AML-193 (cell line): ENCODE measurements at places on chromosomes 6 and 20.
A peak's percentile ranks its signal among the peaks of the same experiment; 100 is the strongest.

DNA sequence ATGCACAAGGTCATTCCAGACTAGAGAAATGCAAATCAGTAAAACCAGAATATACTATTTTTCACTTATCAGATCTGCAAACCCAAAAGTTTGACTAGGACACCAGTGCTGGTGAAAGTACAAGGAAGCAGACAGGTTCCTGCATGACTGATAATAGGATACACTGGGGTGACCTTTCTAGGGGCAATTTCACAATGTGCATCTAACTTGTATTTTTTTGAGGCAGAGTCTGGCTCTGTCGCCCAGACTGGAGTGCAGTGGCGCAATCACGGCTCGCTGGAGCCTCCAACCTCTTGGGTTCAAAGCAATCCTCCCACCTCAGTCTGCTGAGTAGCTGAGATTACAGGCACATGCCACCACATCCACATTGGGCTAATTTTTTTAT lies 11.4 kb downstream of the COMMD7 start:
- DNase-seq: peak; percentile 74

GRCh38 chr20:3710011-3710466 lies 2.4 kb downstream of the SIGLEC1 start:
- no peak for DNase-seq

DNA sequence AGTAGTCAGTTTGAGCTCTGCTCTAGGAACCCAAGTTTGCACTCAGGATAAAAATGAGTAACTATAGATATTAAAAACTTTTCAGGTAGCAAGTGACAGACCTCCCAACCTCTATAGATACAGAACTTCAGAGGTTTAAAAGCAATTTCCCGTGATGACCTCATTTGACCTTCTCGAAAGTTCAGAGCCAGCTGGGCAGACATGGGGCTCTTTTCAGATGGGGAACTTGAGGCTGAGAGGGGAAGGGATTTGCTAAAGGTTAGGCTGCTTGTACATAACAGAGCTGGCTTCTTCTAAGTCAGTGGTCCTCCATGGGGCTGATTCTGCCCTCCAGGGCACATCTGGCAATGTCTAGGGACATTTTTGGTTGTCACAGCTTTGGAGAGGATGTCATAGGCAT lies 58.8 kb upstream of the ZNF831 start:
- DNase-seq: no peak

GRCh38 chr6:155383913-155384312 lies 69.6 kb upstream of the TFB1M start:
- no peak for DNase-seq

DNA sequence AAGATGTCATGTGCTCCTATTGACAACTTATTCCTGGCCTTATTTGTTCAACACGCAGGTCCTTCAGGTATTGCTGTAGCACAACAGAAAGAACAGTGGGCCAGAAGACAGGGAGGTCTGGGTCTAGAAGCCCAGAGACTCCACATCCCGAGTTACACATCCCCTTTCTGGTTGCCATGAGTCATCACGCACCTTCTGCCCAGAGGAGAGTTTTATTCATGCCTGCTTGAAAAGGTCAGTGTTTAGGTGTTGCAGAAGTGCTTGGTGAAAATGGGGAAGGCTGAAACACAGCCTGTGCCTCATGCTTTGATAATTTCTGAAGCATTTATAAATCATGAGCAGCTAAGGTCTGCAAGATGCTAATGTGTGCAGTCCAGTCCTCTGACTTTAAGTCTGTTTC lies 256.4 kb downstream of the GMPR start:
- DNase-seq: no peak

GRCh38 chr6:101393829-101394251 lies 332 bp downstream of the GRIK2 start:
- DNase-seq: no peak

DNA sequence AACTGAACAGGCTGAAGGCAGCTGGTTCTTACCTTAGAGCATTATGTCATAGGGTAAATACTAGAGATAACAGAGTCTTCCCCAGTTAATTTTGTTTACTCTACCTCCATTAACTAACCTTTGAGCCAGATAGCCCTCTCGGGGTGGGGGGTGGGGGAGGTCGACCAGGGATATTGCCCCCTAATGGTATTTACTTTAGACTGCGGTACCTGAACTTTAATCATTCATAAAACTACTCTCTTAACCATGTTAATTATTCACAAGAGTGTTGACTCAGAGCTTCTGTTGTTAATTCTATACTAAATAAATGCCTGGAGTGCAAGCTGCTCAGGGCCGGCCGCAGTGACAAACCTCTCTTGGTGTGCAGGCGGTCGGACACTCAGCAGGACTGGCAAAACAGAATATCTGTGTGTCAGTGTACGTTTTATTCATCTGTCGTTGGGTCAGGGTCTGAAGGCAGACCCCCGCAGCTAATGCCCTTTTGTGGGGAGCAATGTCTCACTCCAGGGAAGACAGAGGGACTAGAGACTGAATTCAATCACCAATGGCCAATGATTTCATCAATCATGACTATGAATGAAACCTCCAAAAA lies 152.4 kb upstream of the COL21A1 start:
- DNase-seq: no peak

GRCh38 chr6:138008791-138009190 lies 98.4 kb downstream of the PERP start:
- no peak for DNase-seq

- no peak for DNase-seq
Measured at GRCh38 chr20:25318471-25319240, 70.8 kb downstream of the PYGB start.

- DNase-seq: peak; percentile 29
Measured at GRCh38 chr6:89413006-89413400, 930 bp upstream of the RRAGD start.

DNA sequence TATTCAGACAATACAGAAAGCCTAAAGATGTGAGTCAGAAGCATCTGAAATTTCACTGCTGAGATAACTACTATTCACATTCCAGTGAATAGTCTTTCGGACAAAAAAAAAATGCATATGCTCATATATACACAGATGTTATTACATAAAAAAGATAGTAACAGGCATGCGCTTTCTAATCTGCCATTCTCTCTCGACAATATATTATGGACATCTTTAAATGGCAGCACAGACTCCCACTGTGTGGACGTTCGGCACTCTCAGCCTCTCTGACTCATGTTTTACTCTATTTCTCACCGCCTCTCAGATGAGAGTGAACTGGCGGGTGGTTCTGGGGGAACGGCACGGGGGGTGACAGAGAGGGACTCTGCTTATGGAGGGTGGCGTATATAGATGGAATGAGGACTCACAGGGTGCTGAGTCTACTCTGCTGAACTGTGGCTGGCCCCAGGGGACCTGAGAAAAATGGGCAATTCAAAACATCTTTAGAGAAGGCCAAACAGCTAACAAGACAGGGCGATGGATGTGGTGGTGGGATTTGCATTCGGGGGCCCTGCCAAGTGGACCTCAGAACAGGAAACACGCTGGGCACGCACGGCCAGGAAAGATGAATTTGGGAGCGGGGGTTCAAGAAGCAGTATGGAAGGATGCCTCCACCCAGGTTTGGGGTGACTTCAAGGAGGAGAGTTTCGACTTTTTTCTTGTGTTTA lies 68.9 kb downstream of the MDGA1 start:
- no peak for DNase-seq

DNA sequence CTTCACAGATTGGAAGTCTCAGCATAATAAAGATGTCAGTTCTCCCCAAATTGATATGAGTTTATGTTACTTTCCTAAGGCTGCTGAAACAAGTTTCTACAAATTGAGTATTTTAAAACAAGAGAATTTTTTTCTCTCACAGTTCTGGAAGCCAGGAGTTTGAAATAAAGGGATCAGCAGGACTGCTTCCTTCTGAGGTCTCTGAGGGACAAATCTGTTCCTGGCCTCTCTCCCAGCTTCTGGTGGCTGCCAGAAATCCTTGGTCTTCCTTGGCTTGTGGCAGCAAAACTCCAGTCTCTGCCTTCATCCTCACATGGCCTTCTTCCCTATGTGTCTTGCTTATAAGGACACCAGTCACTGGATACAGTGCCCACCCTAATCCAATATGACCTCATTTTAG lies 136.1 kb downstream of the TFAP2A start:
- no peak for DNase-seq

- no peak for DNase-seq
Measured at GRCh38 chr6:119312441-119312840, 37.1 kb downstream of the MAN1A1 start.

- no peak for DNase-seq
Measured at GRCh38 chr6:158232316-158233213, 64.4 kb downstream of the GTF2H5 start.

DNA sequence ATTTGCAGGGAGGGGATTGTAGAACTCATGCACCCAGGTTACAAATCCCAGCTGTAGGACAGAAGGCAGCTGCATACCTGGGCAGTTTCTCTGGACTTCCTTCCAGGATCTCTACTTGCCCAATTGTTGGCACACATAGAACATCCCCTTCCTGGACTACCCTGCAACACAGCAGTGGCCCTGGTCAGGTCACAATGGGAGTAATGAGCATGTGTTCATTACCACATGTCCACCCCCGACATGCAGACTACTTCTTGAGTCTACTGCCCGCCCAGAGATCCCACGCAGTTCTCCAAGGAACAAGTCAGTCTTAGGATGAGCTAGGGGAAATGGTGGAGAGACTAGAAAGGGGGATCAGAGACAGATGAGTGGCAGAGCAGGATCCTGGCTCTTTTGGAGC lies 5.1 kb downstream of the PEX6 start:
- DNase-seq: no peak

DNA sequence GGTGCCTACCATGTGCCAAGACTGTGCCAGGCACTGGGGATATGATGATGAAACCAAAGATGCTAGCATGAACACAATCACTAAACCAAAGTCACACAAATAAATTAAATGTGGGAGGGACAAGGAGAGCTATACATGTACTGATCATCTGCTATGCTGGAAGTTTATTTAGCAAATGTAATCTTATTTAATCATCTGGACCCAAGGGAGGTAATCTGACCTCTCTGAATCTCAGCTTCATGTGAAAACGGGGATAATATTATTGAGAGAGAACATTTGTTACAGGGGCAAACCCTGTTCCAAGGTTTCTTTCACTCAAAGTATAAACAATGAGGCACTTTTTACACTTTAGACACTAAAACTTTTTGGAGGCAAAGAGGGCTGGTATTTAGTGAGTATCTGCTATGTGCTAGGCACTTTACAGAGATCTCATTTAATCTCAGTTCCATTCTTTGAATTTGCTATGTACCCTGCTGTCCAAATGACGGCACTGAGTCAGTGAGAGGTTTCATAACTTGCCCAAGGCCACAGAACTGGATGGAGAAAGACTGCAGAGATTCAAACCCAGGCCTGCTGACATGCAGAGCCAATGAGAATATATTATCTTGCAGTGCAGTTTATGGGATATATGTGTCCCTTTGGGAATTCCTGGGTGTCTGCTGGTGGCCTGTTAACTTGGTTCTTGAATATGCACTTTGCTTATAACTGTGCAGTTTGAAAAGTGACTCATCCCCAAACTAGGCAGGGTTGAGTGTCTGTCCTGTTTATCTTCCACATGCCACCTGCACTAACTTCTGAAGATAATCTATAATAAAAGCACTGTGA lies 3.3 kb upstream of the ASXL1 start:
- DNase-seq: no peak

GRCh38 chr6:414447-414846 lies 22.9 kb downstream of the IRF4 start:
- no peak for DNase-seq

- DNase-seq: no peak
Measured at GRCh38 chr6:131954775-131955107, 3.6 kb upstream of the CCN2 start.

DNA sequence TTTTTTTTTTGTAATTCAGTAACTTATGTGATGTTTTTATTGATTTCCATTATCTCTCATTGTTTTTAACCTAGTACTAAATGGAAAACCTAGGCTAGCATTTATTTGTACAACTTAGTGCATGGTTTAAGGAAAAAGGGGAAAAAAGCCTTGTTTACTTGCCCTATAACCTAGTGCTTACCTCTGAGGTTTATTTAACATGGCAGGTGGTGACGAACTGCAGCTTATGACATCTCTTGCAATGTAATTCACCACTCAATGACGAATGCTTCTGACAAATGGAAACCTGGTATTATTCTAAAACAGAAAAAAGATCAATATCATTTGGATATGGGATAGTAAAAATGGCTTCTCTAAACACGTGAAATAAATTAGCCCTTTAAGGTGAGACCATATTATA lies 618.6 kb upstream of the FLRT3 start:
- DNase-seq: no peak

GRCh38 chr20:41110930-41111577 lies 26.3 kb upstream of the PLCG1 start:
- DNase-seq: no peak

DNA sequence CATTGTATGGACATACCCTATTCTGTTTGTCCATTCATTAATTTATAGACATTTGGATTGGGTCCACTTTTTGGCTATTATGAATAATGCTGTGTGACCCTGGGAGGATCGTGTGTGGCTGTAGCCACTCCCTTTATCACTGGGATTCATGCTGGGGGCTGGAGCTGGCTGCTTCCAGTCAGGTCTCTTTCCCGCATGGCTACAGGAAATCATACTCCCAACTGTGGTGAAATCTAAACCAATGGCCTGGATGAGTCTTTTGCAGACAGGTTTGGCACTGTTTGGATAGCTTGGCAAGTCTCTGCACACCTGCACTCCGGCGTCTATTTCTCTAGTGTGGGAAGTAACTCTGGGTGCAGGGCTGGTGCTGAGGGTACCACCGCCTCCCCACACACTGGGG lies 80.4 kb downstream of the RIN2 start:
- DNase-seq: no peak

DNA sequence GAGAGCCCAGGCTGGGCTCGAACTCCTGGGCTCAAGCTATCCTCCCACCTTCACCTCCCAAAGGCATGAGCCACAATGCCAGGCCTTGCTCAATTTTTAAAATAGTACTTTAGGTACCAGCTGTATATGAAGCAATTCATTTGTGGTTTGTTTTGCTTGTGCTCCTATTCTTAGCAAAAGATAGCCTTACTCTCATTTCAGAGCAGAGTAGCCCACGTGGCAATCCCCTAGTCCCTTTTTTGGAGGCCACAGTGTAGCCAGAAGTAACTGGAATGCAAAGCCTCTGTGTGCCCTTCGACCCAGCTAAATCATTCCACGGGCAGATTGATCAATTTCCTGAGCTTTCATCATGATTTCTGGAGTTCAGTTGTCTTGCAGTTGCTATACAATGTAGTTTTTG lies 372.2 kb downstream of the NRN1 start:
- no peak for DNase-seq

DNA sequence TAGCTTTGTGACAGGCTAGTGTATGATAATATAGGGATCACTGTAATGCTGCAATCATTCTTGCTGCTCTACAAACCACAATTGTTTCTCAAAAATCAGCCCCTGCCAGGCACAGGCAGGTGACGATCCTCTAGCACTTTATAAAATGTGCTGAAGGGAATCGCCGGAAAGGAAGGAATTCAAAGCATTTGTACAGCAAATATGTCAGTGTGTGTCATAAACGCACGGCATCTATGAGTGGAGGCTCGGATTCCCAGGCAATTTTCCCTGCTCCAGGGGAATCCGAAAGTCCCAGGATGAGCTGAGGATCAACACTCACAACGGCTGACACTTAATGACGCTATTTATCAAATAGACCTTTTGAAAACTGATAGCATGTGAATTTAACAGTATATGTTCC lies 1.4 kb downstream of the PHACTR1 start:
- no peak for DNase-seq

- DNase-seq: no peak
Measured at GRCh38 chr6:71649915-71650314, 236.4 kb upstream of the RIMS1 start.
